ENCODE measurements at places on chromosomes 12 and 14.

DNA sequence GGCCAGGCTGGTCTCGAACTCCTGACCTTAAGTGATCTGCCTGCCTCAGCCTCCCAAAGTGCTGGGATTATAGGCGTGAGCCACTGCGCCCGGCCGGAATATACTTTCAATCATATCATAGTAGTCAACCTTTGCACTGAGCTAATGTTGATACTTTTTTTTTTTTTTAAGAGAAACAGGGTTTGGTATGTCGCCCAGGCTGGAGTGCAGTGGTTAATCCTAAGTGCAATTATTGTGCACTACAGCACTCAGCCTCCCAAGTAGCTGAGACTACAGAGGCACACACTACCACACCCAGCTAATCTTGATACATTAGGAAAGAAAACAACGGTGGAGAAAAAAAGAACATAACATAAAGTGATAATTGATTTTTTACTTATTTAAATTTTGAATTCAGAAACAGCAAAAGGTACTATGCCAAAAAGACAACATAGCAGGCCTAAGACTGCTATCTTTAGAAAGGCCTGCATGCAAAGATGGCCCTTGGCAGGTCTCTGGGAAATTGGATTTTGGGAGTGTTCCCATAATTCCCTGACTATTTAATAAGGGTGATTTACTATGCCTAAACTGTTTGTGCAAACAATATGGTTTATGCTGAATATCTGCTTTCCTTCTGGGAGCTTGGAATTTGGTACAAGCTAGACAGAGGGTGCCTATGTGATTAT is 15.5 kb downstream of the BTBD7 start:
- no peak for DNase-seq

- peak; percentile 66 for DNase-seq
Observed at GRCh38 chr14:34699873-34700621, 14.3 kb downstream of the CFL2 start.

- no peak for DNase-seq
Observed at GRCh38 chr14:75769047-75769685, 108.1 kb downstream of the TTLL5 start.

DNA sequence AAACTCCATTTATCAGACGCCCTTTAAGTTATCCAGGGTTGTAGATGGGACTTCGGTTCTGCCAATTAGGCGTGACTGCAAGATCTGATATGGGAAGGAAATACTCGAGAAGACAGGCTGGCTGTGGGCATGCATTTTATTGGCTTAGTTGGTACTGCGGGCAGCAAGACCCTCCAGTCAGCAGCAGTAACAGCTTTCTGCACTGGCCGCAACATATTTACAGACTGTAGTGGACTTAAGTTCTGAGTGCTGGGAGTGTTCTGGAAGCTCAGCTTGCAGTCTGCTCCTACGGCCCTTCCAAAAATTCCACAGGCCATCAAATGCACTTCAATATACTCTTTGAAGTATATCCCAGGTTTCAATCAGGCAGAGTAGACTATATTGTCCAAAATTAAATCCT is 21.1 kb downstream of the KITLG start:
- DNase-seq = no peak

- no peak for DNase-seq
Observed at GRCh38 chr12:45458854-45459807, 243.2 kb downstream of the ANO6 start.

DNA sequence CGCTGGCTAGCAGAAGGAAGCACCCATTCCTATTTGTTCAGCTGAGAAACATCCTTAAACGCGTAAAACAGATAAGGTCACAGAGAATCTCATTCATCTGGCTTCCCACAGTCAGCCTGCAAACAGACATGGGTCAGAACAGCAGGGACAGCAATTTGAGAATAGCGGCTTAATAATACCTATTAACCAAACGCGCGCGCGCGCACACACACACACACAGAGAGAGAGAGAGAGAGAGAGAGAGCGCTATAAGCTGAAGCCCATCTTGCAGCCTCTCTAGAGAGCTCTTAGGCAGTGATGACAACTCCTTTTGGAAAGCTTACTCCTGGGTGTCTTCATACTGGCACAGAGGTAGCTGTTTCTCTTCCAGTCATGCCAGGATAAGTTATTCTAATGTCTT is 26.4 kb downstream of the TMEM132D start:
- no peak for DNase-seq

DNA sequence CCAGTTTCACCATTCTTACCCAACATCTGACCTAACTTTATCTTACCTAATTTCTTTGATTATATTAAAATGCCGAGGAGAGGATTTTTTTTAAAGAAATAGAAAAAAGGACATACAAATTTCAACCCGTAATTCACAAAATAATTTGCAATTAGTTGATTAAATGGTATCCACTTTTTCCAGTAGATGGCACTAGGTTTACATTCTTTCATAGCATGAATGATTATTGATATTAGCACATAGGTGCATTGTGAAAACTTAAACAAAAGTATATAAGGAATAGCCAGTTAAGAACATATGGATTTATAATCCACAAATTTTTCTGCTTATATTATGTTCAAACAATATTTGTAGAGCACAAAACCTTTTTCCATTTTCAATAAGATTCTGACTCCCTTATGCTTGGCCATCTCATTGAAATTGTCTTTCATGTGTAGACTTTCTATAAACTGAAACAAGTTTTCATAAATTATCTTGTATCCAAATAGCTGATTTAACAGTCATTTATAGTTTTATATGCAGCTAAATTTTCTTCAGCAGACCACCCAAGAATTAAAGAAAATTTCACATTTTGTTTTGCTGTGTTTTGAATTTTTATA is 35.3 kb downstream of the MSRB3 start:
- DNase-seq = no peak

DNA sequence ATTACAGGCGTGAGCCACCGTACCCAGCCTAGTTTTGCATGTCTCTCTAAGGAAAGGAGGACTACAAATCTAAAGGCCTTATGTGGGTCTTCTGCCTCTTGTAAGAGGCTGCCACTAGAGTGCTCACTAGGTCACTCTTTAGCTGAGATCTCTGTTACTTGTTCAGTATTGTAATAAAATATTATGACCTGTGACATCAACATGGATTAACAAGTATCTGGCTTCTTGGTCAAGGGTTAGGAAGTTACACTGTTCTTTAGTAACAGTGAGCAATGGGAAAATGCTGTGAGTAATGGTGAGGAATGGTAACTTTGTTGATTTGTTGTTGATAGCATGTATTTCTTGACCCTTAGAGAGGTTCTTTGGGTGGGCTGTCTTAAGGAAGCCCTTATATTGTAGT is 50.5 kb downstream of the ERC1 start:
- DNase-seq = no peak

DNA sequence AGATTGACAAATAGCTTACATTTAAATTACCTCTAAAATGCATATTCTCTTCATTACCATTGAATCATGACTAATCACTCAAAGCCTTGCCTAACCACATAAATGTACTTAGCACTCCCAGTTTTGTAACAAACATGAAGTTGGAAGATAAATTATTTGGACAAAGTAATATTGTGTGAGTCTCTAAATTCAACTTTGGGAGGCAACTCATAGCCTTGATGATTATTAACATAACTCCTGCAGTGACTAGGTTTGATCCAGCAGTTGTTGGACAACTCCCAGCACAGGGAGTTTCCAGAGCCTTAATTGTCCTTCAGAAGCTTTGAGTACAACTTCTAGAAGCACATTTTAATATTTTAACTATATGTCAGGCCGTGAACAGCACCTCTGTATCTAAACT is 153.4 kb upstream of the PDZRN4 start:
- no peak for DNase-seq

DNA sequence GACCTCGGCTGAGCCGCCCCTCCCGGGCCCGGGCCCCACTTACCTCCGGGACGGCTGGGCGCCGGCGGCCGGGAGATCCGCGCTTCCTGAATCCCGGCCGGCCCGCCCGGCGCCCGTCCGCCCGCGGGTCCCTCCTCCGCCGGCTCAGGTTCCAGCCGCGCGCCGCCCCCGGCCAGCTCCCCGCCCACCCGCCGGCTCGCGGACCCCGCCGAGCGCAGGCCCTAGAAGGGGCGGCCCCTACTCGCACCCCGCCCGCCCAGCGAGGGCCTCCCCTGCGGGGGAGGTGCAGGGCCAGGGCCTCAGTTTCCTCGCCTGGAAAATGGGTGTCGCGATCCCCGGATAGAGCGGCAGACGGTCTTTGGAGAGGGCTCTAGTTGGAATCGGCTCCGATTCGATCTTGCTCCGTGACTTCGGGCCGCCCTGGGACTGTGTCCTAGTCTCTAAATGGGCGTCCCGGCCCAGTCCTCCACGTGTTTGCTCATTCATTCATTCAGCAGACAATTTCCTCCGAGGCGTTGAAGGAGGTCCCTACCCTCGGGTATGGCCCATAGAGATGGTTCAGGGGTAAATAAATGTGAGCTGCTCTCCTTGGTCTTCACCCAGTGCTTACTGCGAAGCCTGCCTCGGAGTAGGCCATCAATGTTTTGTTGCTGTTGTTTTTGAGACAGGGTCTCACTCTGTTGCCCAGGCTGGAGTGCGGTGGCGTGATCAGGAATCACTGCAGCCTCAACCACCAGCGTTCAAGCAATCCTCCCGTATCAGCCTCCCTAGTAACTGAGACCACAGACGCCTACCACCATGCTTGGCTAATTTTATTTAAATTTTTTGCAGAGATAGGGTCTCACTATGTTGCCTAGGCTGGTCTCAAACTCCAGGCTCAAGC is at the start of gene TRPV4:
Gene TRPV4 (minus strand): TSS at position 92 of the 883 bp plus-strand sequence. CDS start 18,602 bp downstream, outside the sequence.
- DNase-seq = peak; percentile 52

GRCh38 chr12:29282031-29282816 is 98.7 kb downstream of the ERGIC2 start:
- no peak for DNase-seq

- no peak for DNase-seq
Observed at GRCh38 chr12:28879379-28879778, 269.7 kb upstream of the FAR2 start.

DNA sequence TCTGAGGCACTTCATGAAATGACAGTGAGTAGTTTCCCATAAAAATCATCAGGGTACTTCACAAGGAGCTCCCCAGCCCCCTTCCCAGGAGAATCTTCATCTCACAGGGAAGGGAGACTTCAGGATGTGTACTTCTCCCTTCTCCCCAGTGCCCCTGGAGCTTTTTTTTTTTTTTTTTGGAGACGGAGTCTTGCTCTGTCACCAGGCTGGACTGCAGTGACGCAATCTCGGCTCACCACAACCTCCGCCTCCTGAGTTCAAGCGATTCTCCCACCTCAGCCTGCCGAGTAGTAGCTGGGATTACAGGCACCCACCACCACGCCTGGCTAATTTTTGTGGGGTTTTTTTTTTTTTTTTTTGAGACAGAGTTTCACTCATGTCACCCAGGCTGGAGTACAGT is 10.4 kb downstream of the ITPK1 start:
- DNase-seq = no peak

- DNase-seq = no peak
Observed at GRCh38 chr12:120094485-120094884, 22.1 kb downstream of the RAB35 start.

DNA sequence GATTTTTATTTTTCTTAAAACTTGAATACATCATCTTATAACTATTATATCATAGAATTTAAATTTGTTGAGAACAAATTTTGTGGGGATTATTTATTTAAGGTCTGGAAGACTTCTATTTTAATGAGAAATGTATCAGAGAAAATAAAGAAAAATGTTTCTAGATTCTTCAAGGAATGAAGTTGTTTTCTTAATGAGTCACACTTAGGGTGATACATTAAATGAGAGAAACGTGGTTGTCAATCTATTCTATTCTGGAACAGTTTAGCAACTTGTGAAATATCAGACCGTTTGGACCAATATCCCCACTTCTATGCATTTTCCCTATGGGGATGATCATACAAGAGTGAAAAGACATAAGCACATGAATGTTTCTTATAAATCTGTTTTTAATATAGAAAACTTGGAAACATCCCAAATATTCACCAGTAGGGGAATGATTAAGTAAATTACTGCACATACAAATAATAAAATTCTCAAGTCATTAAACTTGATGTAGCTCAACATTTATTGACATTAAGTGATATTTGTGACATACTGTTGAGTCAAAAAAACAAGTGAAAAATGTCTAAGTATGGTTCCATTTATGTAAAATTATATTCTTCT is 88.5 kb downstream of the E2F7 start:
- no peak for DNase-seq

GRCh38 chr14:102822311-102822863 is 45.1 kb downstream of the TRAF3 start:
- no peak for DNase-seq

GRCh38 chr14:68970038-68970612 is 9.0 kb downstream of the ACTN1 start:
- DNase-seq = no peak

DNA sequence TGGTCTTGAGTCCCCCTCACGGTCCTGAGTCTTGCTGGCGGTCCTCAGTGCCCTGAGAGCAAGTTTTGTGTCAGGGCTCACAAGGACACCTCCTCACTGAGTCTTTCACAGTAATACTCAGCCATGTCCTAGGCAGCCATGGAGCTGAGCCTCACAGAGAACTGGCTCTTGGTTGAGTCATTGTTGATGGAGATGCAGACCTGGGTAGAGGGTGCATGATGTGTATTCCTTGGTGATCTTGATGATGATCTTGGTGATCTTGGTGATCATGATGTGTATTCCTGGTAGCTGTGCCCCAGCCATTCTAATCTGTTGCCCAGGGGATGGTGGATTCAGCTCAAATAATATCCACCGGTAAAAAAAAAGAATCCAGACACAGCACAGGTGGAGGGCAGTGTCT is 495.4 kb downstream of the TMEM121 start:
- DNase-seq = no peak

GRCh38 chr14:88452231-88452630 is 66.8 kb downstream of the SPATA7 start:
- no peak for DNase-seq
